ENCODE measurements at places on chromosomes 7 and 10.

- no peak for DNase-seq
Measured at GRCh38 chr7:92119213-92119759, 15.0 kb downstream of the CYP51A1 start.

DNA sequence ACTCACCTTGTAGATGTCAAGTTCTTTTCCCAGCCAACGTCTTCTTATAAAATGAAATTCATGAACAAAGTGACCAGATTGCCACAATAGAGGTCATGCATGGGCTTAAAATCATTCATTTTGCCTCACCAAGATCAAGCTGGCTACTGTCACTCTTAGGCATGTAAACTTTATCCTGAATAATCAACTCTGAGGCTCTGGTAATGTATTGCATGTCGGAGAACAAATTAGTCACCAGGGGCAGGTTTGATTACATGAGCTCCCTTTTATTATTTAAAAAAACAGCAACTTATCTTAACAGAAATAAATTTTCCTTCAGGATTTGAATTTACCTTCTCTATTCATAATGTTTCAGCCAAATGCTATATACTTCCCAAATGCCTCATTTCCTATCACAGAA lies 112.9 kb upstream of the SP4 start:
- DNase-seq: no peak

GRCh38 chr10:62467527-62467926 lies 93.4 kb downstream of the ZNF365 start:
- no peak for DNase-seq

- no peak for DNase-seq
Measured at GRCh38 chr10:28722065-28722803, 44.9 kb downstream of the BAMBI start.

DNA sequence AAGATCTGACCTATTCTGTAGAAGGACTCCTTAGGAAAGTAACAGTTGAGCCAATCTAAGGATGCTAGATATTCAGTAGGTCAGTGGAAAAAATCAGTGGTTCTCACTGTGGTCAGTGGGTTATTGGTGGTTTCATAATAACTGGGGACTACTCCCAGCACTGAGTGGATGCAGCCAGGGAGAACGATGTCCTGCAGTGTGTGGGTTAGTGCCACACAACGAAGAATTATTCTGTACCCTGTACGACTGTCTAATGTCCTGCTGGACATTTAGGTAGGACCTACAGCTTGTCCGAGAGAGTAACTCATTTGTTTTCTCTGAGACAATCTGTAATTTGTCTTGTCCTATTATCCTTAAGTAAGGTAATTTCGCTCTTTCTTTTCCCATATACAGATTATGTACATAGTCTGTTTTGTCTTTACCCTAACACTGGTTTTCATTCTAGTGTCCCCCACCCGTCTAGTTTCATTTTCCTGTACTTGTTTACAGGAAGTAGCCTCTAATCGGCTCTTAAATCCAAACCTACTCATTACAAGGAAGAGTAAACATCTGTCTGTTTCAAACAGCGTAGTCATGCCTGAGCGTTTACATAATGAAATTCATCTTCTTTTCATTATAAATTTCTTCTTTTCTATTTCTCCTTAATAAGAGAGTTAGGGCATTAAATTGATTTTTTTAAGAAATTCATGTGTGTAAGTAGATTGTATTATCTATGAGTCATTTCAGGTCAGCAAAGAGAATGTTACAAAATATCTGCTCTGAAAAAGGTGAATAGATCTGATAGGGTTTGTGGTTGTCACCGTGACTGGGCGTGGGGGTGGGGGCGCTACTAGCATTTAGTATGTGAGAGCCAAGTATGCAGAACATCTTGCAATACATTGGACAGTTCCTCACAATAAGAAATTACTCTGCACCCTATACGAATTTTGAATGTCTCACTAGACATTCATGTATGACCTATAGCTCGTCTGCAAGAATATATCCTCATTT lies 8.3 kb upstream of the ZC3HAV1L start:
- DNase-seq: no peak

DNA sequence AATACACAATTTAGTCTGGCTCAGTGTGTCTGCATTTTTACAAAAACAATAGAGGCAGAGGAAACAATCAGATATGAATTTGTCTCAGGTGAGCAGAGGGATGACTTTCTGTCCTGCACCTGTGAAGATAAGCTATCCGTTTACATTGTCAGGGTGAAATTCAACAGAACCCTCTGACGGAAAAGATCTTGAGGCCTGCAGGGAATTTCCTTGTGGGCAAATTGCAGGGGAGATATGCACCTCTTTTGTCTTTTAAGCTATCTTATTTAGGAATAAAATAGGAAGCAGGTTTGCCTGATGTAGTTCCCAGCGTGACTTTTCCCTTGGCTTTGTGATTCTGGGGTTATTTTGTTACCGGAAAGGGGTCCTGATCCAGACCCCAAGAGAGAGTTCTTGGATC lies 325.1 kb downstream of the GALNT17 start:
- DNase-seq: no peak

- no peak for DNase-seq
Measured at GRCh38 chr10:73876971-73877370, 2.6 kb upstream of the CAMK2G start.

- DNase-seq: no peak
Measured at GRCh38 chr10:104344219-104344618, 6.0 kb upstream of the ITPRIP start.

DNA sequence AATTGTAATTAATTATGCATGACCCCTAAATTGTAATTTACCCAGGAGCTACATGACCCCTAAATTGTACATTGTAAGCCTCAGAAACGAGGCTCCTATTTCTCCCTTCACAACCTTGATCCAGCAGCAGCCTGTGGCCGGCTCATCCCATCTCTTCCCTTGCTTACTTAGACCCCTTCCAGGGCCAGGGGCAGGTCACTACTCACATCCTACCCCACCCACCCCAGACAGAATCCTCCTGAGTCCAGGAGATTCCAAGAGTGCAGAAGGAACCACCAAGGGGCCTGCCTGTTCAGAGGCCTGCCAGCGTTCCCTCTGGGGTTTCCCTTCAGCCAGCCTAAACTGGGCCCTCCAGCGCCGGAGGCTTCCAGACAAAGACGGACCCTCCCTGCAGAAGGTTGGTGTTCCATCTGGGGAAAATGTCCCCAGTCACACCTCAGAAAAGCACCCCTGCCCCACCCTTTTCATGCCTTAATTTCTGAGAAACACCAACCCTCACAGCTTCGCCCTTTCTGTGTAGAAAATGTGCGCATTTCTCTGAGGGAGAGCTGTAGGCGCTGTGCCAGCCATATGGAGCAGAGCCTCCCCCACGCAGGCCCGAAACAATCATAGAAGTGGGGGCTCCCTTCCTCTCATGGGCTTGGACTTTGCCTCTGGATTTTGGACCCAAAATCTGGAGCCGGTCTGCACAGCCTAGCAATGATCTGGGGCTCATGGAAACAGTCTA lies 19.2 kb downstream of the LEP start:
- no peak for DNase-seq

- DNase-seq: no peak
Measured at GRCh38 chr7:30596014-30596641, 1.4 kb downstream of the GARS1 start.

DNA sequence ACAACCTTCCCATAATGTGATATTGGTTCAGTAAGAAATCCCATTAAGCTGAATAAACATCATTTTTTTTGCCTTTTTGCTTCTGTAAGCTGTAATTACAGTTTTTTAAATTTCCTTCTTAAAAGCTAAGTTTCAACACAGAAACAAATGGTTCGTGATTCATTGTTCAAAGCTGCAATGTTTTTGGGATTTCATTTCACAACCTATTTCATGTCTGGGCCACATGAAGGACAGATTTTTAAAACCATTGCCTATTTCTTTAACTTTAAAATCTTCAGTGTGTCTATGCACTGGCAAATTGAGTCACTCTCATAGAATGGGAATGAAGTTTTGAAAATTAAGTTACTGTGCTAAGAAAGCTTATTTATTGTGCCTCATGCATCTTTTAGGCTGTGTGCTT lies 66.9 kb downstream of the TFPI2 start:
- no peak for DNase-seq

DNA sequence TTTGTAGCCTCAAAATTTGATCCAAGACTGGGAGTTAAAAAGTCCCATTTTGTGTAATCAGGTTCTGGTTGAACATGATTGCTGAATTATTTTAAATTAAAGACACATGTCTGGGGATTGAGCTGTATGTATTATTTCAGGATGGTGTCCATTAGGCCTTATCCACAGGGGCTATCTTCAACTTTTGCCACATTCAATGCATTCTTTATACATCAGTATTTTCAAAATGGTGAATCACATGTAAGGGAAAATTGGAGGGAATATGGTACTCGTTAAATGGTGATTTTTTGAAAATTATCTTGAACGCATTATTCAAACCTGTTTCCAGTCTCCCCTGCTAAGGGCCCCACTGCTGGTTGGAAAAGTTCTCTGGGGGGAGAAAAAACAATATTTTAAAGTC lies 367.7 kb upstream of the NPVF start:
- DNase-seq: no peak

- DNase-seq: no peak
Measured at GRCh38 chr10:117677890-117678500, 135.4 kb downstream of the EMX2 start.

- no peak for DNase-seq
Measured at GRCh38 chr7:134196439-134196838, 69.3 kb downstream of the LRGUK start.

DNA sequence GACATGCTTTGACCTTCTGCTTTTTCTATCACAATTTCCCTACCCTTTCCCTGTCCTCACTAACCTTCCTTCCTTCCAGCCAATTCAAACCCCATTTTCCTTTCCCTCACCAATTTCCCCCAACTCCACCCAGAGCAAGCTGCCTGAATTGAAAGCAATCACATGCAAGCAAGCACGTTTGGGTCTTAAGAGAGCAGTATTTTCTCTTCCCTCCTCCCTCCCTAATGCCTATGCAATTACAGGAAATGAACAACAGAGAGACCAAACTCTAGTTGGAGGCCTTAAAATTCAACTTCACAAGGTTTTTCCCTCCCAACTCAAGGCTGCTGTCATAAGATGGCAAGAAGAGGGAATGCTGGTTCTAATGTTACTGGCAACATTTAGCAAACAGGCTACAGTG lies 117.2 kb downstream of the MYOF start:
- DNase-seq: no peak

DNA sequence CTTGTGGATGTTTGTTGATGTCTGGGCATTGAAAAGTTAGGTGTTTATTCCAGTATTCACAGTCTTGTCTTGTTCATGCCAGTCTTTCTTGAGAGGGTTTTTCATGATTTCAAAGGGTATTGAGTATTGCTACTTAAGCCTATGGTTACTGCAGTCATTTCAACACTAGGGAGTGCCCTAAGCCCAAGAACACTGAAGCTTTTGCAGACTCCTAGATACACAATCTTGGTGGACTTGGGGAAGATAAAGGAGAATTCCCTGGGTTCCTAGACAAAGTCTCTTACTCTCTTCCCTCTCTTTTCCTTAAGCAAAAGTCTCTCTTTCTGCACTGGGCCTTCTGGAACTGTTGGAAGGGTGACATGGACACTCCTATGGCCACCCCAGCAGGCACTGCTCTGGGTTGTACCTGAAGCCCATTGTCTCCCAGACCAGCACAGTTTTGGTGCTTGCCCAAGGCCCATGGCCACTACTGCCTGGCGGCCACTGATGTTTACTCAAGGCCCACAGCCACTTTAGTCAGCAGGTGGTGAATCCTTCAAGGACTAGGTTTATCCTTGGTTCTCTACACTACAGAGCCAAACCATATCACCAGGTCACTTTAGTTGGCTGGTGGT lies 24.9 kb downstream of the SAMD9 start:
- no peak for DNase-seq

- DNase-seq: no peak
Measured at GRCh38 chr10:32050177-32050576, 6.0 kb downstream of the KIF5B start.

DNA sequence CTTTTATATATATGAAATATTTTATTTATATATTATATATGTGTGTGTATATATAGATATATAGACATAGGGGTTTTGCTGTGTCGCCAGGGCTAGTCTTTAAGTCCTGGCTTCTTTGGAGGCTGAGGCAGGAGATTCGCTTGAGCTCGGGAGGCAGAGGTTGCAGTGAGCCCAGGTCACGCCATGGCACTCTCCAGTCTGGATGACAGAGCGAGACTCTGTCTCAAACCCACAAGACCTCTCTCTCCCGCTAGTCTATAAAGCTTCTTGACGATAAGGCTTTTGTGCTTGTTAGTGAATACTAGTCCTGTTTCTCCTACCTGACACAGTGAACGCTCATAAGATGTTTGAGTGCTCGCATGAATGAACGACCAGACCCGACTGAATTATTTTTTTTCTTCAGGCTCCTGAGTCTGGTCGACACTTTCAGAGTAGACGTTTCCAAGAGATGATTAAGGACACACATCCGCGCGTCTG lies 577 bp upstream of the DDX21 start:
- DNase-seq: no peak

GRCh38 chr10:50593523-50594376 lies 30.0 kb downstream of the SGMS1 start:
- DNase-seq: peak; percentile 22

DNA sequence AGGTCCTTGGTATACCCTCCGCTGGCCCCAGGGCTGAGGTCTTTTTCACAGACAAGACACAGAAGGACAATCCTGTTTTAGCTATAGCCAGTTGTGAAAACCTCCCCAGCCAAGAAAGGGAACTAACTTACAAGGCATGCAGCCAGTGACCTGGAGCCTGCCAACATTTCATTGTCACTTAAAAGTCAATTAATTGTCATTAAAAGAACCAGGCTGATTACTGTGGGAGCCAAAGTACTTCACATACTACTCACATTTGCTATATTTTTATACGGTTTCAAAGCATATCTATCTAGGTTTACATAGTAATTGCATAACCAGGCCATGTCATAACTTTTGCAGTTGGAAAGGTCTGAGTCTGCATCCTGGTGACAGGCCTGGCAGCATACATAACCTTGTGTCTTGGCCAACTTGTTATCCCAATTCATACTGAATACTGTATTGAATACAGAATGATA lies 31.1 kb downstream of the NRBF2 start:
- DNase-seq: no peak

- DNase-seq: no peak
Measured at GRCh38 chr10:75730847-75731246, 299.4 kb downstream of the LRMDA start.

DNA sequence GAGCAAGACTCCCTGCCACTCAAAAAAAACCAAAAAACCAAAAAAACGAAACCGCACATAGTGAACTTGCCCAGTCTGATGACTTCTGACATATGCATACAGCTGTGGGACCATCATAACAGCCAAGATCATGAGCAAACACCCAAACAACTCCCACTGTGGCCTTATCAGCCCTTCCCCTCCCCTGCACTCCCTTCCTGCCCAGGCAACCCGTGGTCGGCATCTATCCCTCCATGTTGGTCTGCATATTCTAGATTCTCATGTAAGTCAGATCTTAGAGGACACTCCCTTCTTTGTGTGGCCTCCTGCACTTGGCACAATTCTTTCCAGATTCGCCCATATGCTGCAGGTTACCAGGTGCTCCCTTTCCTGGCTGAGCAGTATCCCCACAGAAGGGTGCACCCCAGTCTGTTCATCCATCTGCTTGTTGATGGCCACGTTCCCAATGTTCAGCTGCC lies 72.8 kb downstream of the GNA12 start:
- DNase-seq: no peak

DNA sequence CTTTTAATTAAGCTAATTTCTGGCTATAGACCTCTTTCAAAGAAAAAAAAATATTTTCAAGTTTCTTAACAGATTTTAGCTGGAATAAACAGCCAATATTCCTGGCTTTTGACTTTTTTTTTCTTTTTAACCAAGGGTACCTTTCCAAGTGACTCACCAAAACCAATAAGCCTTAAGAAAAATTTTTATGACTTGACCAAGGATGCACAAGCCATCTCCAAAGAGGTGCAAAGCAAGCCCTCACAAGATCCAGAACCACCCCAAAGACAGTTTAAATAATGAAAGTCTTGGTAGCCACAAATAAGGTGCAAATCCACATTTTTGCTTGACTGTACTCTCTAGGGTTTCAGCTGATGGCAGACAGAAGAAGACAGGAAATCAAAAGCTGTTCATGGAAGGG lies 76.5 kb downstream of the MAPK8 start:
- DNase-seq: no peak
